A172 (cell line): ENCODE measurements at places on chromosomes 1 and 21.

GRCh38 chr1:152962876-152963415 is 7.5 kb upstream of the SPRR4 start:
- no peak for DNase-seq

DNA sequence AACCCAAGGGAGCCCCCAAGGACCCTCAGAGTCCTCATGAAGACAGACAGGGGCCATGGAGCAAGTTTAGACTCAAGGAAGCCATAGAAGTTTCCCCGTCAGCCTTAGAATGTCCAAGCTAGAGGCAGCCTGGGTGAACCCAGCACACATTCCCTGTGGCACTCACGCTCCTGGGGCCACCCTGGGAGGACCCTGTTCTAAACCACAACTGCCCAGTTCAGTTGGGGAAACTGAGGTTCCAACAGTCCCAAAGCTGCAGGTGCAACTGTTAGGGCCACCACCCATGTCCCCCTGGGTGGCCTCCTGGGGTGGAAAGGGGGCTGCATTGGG is 9.3 kb downstream of the WNT3A start:
- DNase-seq: no peak

DNA sequence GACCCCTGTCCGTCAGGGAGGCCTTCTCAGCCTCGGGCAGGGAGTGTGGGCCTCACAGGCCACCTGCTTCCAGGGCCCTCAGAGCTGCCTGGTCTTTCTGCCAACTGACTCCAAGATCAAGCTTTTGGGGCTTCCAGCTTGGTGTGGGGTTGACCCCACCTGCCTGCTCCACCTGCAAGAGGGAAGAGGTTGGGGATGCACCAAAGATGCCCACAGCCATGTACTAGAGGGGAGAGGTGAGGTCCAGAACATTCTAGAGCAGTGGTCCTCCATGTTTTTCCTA is 266.7 kb upstream of the VAMP3 start:
- DNase-seq: no peak

- peak; percentile 38 for DNase-seq
These were observed 225.8 kb upstream of the PROX1 start for GRCh38 chr1:213761845-213762407.

DNA sequence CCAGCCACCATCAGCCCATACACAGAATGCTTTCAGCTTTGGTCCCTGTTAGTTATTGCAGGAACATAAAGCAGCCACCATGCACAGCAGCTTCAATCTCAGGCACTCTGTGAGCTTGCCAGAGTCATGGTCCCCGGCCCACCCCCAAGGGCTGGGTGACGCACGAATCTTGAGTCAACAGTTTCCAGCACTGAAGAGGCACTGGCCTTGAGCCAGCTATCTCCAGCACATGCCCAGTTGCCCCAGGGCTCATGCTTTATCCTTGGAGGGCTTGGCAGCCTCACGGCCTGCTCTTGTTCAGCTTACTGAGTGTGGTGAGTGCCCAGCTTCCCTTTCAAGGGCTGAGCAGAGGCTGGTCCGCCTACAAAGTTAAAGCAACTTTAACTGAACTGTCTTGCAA is 200.7 kb upstream of the RAB4A start:
- DNase-seq: peak; percentile 82

GRCh38 chr1:202952818-202953217 is 5.3 kb downstream of the ADIPOR1 start:
- DNase-seq: no peak

- peak; percentile 2 for DNase-seq
These were observed 169.6 kb upstream of the LHX8 start for GRCh38 chr1:74964508-74965102.

DNA sequence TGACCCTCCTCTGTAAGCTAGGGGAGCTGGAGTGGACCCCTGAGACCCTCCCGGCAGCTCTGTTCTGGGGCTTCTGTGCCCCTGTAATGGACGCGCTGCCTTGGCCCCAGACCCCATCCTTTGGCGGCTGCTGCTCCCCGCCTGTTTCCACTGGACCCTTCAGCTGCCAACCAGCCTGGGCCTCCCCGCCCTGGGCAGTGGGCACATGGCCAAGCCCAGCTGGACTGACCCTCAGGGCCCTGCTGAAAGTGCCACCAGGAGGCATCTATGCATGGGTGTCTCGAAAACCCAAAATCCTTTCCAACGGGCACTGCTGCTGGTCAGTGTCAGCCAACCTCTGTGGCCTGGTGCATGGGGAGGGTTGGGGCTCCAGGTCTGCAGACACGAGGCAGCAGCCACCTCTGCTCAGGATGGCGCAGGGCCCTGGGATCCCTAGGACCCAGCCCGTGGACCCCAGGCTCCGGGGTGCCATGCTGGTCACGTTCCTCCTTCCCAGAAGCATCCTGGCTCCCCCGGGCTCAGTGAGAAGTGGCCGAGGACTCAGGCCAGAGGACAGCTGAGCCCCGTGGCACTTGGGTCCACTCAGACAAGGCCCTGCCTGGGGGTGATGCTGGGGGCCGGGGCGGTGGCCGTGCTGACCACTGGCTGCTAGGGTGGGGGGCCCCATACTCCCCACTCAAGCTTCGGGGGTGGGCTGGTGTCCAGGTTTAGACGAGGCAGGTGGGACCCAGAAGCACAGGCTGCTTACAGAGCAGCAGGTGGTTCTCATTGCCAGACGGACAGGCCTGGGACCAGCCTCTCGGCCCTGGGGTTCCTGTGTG is 46.9 kb downstream of the SLX9 start:
- no peak for DNase-seq

DNA sequence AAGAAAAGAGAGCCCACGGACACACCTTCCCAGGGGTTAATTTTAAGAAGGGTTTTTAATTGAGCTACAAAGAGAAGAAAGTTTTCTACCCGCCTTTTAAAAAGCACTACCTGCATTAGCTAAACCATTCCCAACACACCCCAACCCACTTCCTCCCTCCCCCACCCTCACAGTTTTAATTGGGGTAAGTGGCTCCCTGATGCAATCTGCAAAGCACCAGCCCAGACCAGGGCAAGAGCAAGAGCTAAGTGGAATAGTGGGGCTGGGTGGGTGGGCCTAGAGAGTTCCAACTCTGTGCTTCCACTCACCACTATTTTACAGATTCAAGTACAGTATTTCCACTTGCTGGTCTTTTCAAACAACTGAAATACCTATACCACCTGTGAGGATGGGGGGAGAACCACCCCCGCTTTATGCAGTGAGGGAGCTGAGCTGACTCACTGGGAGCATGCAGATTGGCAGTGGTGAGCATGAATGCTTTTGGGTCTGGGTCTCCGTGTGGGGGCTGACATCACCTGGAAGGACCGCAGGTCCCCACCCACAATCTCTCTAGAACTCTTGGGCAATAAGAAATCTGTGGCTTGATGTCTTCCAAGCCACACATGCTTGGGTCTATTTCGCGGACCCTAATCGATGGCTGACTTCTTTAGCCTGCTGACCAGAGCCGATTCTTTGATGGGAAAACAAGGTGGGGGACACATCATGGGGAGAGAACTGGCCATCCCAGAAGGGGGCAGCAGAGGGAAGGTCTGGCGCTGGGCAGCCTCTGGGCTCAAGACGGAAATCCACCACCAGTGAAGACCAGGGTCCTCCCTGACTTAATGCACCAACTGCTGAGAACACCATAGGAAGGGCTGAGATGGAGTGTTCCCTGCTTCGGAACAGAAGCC is 95.5 kb downstream of the SSBP3 start:
- peak; percentile 30 for DNase-seq

DNA sequence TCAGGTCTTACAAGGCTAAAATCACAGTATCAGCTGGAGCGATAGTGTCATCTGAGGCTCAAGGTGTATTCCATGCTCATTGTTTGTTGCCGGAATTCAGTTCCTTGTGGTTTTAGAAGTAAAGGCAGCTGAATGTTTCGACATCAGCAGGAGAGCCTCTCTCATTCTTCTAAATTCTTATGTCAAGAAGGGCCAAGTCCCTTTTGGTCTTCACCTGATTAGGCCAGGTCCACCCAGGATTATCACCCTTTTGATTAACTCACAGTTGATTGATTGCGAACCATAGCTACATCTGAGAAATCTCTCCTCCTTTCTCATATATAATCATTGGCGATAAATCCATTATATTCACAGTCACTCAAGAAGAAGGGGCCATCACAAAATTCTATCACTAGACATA is 806.7 kb upstream of the PRMT6 start:
- no peak for DNase-seq

GRCh38 chr1:203929741-203930309 is 68.4 kb downstream of the SNRPE start:
- no peak for DNase-seq

DNA sequence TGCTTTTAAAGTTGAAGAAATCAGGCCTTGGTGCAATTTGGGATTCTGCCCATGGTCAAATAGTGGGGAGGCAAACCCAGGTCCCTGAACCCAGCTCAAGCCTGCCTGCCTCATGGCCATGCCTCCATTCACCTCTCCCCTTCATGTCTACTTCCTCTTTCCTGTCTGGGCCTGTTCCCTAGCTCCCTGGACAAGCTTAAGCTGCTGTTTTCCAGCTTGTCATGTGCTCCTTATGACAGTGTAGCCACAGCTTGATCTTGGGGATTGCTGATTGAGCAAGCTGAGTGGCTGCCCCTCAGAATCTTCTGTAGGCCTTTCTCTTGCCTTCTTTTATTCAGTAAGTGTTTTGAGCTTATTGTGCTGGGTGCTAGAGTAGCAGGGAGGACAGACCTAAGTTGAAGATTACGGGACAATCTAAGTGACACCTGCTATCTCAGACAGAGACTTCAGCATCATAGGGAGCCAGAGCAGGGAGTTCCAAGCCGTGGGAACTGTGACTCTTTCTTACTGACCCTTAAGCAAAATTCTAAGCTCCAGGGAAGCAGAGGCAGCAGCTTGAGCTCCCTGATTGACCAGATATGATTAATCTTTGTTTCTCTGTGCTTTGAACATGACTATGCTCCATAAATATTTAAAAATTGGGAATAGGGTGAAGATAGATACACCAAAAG is 520 bp upstream of the MR1 start:
- DNase-seq: no peak

DNA sequence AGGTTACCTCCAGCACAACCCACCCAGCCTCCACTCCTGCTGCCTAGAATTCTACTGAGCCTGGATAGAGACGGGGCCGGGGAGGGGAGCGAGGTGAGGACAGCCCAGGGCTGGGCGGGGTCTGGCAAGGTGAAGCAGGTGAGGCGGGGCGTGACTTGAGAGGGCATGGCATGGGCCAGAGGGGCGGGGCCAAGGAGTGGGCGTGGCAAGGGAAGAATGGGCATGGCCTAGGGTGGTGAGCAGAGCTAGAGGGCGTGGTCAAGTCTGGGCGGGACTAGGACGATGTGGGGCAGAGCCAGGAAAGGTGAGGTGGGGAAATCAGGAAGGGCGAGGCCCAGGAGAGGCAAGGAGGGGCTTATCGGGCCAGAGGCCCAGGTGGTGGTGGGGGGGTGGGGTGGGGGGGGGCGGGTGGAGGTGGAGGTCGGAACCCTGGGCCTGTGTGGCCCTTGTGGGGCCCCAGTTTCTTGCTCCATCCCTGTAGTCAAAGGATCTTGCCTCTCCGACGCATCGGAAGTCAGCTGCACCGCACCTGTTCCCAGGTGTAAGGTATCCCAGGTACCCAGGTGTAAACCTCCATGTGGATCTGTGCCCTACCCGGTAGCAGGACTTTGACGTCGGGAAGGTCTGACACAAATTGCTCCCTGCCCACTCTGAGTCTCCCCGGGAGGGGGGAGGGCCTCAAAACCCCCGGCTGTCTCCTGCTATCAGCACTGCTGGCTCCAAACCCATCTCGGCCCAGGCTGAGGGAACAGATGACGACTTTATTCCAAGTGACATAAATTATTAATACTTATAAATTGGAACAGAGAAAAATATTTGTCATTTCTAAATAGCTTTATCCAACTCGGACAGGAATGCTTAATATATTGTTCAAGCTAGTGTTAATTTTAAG is 32.9 kb upstream of the UTS2 start:
- DNase-seq: no peak

- DNase-seq: no peak
These were observed 75.0 kb downstream of the TPR start for GRCh38 chr1:186300056-186300455.

DNA sequence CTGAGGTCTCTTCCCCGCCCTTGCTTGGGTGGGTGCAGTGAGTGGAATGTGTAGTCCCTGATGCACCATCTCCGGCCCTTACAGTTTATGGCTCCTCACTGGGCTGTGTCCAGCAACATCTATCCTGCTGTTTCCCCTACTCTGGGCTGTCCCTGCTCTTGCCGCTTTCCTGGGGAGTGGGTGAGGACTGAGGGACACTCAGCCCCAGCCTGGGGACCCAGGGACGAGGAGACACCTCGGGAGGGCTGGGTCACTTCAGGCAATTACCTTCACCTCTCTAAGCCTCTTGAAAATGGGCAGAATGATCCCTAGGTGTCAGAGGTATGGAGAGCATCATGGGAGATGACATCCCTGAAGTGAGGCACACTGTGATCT is 13.6 kb upstream of the LRP8 start:
- no peak for DNase-seq

GRCh38 chr1:57632401-57632800 is 208.5 kb upstream of the DAB1 start:
- DNase-seq: peak; percentile 2

DNA sequence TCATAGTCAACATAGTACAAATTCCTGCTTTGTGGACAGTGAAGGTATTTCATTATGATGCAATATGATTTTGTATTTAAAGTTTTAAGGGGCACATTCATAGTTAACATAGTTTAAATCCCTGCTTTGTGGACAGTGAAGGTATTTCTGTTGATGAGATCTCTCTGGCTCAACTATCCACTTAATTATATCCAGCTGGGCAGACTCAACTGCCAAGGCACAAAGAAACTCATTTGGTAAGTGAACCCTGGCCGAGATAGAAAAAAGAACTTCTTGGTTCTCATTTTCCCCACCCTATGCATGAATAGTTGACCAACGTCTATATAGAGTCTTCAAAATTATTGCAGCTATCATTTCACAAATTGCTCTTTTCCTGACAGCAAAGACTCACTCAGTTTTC is 1194.6 kb downstream of the NCAM2 start:
- DNase-seq: no peak

GRCh38 chr1:29370067-29370466 is 133.7 kb downstream of the PTPRU start:
- no peak for DNase-seq

GRCh38 chr1:230421481-230421880 is 4.7 kb downstream of the PGBD5 start:
- no peak for DNase-seq

DNA sequence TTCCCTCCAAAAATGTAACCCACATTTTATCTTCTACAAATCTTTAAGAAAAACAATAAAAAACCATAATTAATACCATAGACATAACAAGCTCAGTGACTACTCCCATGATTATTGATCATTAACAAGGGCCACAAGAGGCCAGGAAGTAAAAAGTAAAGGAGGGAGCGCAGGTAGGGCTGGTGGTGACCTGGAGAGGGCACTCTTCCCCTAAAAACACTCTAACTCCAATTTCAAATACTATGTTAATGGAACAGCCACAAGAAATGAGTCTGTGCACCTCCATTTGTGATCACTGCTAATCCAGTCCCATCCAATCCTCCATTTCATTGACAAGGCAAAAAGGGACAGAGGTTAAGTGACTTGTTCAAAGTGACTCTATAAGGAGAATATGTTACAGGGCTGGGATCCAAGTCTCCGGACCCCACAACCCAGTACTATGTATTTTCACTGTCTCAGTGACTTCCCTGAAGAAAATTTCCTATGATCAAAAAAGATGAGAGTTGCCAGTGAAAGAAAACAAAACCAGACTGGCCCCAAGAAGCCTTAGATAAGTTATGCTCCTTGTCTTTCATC is 41.2 kb upstream of the CFAP298 start:
- DNase-seq: peak; percentile 29

GRCh38 chr1:156640842-156641706 is 843 bp upstream of the BCAN start:
- no peak for DNase-seq
